Hypothalamus (tissue), 51 donors: ENCODE measurements at places on chromosomes 1 and 21.

DNA sequence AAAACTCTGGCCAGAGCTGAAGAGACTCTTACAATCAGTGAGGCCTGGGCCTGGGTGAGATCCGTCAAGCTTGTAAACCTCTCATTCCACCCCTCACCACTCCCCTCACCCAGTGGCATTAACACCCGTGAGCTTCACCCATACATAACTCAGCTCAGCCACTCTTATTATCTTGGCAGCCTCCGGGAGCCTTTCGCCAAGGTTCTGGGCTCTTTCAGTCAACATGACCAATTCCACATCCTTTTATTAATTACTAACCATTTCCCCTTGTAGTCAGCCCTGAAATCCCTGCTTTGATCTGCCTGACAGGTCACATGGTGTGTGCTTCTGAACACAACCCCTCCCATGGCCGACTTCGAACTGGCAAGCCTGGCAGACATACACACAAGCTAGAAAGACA lies 134.8 kb downstream of the SETD4 start:
- DNase-seq: no peak

DNA sequence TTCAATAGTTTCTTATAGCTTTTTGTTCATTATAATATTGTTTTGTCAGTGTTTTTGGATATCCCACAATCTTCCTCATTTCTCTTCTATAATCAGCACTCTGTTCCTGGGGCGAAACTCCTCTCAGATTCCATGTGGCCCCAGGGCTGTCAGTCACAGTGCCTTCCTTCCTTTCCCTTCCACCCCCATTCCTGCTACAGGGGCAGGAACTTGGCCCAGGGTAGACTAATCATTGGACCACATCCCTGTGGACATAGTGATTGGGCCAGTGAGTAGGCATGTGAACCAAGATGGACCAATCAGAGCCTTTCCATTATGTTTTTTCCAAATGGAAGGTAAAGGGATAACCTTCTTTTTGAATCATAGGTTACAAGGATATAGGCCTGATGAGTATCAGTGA lies 78.3 kb downstream of the PGM1 start:
- no peak for DNase-seq

GRCh38 chr1:6417961-6418667 lies 1.6 kb downstream of the HES2 start:
- DNase-seq: no peak

DNA sequence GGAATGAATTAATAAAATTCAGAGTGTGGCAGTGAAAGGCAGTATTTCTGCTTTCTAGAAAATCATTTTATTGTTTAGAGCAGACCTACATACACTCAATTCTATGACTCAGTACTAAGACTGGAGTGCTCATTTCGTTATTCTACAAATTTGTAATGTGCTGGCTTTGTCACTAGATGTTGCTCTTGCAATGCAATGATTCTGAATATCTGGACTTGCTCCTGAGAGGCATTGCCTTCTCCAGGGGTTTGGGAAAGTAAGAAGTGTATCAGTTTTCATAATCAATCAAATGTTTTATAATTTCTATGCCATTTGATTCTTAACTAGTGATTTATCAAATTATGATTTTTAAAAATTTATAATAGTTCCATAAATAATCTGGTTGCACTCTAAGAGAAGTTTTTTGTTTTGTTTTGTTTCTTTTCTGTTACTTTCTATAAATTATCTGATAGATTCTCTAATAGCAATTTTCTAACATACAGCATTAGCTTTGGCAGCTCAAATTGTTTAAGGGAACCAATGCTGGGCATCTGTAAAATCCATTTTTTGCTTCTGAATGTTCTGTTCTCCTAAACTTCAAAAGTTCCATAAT lies 280.5 kb upstream of the SGIP1 start:
- DNase-seq: no peak

DNA sequence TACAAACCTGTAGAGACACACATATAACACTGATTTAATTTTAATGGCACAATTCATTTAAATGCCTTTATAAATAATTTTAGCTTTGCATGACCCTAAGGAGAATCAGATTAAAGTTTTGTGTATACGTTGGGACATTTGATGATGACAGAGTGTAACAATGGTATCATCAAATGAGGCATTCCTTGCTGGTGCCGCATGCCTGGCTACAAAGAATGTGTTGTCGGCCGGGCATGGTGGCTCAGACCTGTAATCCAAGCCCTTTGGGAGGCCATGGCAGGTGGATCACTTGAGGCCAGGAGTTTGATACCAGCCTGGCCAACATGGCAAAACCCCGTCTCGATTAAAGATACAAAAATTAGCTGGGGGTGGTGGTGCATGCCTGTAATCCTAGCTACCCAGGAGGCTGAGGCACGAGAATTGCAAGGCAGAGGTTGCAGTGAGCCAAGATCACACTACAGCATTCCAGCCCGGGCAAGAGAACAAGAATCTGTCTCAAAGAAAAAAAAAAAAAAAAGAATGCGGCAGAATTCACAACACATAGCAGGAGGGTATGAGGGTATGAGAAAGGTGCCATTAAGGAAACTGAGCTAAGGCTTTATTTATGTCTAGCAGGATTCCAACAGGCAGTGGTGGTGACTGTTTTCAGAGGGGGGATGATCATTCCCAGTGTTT lies 58.9 kb downstream of the PTPN14 start:
- no peak for DNase-seq

GRCh38 chr1:180530501-180530900 lies 28.1 kb upstream of the ACBD6 start:
- DNase-seq: no peak

GRCh38 chr1:24293392-24294227 lies 25.5 kb upstream of the GRHL3 start:
- no peak for DNase-seq

DNA sequence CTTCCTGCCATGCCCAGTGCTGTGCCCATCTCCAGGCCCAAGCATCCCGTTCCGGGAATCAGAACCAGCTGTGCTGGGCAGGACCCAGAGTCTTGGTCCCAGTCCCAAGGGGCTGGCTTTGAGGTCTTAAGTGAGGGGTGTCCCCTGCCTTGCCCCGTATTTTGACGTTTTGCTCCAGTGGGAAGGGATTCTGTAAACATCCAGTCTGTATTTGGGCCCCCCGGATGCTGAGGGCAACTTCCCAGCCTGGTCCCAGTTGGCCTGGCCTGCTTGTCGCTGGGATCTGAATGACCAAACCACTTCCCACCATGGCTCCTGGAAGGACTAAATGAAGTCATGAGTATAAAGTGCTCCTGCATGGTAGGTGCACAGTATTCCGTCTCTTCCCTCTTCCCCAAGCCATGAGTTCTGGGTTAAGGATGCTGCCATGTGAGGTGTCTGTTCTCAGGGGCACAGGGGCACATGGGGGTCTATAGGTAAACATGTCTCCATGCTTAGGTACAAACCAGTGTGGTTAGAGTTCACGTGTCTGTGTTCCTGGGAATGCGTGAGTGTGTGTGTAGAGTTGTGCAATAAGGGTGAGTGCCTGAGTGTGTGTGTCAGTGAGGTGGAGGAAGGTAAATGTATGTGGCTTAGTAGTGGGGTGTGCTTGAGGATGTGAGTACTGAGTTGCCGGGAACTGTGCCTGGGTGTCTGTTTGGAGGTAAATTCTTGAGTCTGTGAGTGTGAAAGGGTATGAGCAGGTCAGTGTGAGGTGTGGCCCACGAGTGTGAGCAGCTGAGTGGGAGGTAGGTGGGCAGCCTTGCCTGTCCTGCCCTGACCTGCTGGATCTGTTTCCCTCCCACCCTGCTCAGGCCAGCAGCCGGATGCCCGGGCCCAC lies 1.5 kb downstream of the B4GALT2 start:
- DNase-seq: no peak
